ENCODE measurements at places on chromosomes 6 and 20.

GRCh38 chr6:5828296-5828695 is 178.4 kb downstream of the NRN1 start:
- no peak for DNase-seq

- no peak for DNase-seq
These were observed 4.9 kb downstream of the MTCL3 start for GRCh38 chr6:127514179-127514772.

DNA sequence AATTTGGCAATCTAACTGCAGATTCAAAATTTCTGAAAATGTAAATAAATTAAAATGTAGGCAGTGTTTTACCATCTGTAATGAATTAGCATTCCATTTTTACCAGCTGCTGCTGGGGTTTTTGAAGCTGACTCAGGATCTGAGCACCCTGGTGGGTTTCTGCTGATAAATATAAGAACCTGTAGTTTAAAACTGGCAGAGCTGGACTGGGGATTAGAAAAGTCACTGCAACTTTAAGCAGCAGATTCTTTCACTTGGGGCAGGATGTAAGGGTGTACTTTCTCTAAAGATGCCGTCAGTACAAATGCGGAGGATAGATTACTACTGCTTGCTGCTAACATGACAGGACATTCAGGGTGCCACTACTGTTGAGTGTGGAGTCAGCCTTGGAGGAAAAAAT is 341.8 kb downstream of the CDKAL1 start:
- DNase-seq: no peak

GRCh38 chr6:126131246-126131645 is 144.9 kb downstream of the TRMT11 start:
- no peak for DNase-seq

DNA sequence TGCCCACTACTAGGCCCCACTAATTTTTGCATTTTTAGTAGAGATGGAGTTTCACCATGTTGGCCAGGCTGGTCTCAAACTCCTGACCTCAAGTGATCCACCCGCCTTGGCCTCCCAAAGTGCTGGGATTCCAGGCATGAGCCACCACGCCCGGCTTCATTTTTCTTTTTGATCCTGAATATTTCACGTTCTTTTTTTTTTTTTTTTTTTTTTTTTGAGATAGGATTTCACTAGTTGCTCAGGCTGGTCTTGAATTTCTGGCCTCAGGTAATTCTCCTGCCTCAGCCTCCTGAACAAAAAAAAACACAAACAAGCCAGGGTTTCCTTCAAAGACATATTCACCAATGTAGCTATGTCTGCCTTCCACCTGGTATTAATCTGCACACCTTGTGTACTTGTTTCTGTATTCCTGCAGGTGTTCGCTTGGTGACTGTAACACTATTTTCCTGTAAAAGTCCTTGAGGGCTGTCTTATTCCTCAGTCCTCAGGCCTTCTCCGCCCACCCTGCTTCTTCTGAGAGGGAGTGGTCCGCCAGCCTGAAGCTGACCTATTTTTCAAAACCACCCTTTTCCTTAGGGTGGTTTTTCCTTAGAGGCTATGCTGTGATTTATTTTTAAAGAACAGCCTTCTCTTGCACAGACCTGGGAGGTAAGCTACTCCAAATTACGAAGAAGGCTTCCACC is 36.1 kb upstream of the PNRC1 start:
- no peak for DNase-seq

DNA sequence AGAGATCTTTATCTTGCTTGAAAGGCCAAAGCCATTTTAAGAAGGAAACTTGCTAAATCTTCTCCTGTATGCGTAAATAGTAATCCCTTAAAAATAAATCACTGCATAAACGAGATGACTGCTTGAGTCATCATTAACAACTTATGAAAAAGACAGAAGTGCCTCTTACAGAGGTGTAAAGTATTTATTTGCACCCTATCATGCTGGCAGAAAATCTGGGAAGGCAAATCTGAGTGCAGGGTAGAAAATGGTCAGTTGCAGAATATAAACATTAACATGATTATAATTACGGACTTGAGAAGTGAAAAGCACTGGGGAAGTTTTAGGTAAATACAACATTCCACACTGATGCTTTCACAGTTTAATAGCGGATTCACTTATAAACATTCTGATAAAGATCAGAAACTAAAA is 67.5 kb upstream of the FBXO30 start:
- DNase-seq: no peak

- no peak for DNase-seq
These were observed 19.8 kb upstream of the MYLIP start for GRCh38 chr6:16108921-16109658.

DNA sequence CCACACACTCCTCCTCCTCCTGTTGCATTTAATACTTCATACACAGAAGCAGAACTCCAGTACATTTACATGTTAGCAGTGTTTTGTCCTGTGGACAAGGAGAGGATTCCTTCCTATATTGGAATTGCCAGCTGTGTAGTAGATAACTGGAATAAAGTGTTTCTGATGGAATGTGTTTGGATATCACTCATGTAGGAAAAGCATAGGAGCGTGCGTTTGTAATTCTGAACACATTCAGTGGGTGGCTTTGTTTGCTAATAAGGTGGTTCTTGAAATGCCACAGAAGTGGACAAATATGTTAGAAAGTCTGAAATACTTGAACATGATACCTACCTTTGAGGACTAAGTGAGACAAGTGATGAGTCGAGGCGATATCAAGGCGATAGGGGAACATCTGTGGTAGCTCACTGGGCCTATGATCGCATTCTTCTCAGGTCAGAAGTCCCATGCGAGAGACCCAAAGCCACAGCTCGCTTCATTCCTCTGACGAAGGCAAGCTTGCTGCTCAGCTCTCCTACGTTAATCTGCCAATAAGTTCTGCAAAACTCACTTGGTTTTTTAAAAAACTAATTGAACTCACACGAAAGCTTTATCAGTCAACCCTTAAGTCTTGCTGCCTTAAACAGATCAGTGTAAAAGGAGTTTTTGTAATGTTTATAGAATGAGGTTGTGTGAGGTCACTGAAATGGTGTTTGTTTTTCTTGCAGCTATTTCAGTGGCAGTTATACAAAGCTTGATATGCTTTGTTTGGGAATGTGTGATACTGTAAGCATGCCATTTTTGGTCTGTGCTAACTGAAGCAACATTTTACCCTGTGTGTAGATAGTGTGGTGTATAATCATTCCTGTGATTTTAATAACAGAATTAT is 159.9 kb downstream of the SOX4 start:
- no peak for DNase-seq

DNA sequence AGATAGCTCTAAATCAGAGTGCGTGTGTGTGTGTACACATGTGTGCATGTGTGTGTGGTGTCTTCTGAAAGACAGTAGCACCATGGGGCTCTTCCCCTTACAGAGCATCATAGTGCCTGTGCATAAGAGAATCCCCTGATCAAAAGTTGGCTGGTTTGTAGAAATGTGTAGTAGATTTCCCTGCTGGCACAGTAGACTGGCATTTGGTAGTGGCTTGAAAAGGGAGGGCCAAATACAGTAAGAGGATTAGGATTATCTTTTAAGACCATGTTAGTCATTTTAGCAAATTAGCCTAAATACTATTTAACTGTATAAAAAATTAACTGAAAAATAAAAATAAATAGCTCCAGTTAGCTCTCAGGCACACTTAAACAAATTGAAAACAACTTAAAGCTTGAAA is 112.6 kb downstream of the B3GAT2 start:
- DNase-seq: no peak

- DNase-seq: no peak
These were observed 1.0 kb upstream of the SPATA2 start for GRCh38 chr20:49916146-49917002.

DNA sequence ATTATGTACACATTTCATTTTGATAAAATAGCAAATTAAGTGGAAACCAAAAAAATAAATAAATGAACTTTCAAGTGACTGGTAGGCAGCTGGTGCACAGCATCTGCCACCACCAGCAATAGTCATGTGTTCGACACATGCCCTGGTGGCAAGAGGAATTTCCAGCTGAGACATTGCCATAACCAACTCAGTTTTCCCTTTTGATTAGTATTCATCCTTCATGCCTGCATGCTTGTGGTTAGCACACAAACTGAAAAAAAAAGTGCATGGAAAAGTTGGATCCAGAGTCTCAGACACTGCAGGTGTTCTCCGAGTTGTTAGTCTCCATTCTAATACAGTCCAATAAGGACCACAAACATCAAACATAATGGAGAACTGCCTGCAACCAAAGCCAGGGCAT is 156.0 kb upstream of the SOX4 start:
- no peak for DNase-seq

GRCh38 chr6:75268121-75268987 is 16.2 kb downstream of the TMEM30A start:
- no peak for DNase-seq

- DNase-seq: no peak
These were observed 6.7 kb downstream of the PFDN4 start for GRCh38 chr20:54214566-54214965.

- no peak for DNase-seq
These were observed 58.4 kb downstream of the PPP1R14C start for GRCh38 chr6:150201285-150201684.

DNA sequence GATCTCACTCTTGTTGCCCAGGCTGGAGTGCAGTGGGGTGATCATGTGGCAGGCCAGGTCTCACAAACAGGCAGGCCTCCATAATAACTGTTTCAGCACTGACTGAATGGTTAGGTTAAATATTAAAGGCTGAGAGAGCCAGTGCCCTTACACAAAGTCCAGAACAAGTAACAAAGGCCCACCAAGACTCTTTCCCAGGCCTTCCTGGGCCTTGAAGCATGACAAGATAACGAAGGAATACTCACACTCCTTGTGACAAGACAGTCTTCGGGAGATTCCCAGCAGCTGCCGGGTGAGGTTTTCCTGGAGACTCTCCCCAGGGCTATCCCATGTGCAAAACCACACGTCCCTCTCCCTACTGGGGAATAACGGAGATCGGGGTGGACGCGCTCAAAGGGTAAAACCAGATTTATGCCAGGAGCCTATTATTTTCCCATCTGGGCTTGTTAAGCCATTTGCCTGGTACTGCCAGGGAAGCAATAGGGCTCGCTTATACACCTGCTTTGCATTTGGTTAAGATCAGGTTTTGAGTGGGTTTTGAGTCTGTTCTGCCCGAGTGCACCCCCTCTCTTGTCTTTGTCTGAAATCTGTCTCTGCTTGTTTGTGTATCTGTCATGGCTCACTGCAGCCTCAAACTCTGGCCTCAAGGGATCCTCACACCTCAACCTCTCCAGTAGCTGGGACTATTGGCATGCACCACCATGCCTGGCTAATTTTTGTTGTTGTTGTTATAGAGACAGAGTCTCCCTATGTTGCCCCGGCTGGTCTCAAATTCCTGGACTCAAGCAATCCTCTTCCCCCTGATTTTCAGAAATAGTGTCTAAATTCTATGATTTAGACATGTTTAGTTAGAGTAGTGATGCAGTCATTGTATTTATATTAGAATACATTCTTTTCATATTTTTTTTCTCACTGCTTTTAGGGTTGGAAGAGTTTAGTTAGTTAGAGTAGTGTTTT is 1.4 kb upstream of the ENPP3 start:
- DNase-seq: no peak

DNA sequence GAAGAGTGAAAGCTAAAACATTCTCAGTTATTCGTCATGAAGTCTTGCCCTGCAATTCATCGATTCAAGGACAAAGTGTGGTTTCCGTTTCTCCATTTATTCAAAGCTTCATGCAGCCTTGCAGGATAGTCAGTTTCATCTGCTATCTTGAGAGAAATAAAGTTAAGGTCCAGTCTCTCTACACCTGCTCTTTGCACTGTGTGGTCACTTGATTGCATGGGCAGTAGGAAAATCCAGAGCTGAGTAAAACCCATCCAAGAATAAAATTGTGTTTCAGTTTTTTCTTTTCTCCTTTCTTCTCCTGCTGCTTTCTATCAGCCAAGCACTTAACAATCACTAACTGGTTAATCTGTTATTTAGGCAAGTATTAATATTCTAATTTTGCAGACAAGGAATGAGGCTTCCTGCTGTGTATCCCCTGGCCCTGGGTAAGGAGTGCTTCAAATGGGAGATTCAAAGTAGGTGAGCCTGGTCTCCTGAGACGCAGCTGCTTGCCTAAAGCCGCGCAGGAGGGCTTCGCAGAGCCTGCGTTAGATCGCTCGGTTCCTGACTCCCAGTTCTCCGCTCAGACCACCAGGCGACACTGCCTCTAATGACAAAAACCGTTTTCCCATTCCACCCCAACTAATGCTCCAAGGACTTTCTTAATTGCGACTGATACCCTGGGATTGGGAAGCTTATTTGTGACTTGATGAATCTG is 808.3 kb downstream of the TFAP2A start:
- no peak for DNase-seq

DNA sequence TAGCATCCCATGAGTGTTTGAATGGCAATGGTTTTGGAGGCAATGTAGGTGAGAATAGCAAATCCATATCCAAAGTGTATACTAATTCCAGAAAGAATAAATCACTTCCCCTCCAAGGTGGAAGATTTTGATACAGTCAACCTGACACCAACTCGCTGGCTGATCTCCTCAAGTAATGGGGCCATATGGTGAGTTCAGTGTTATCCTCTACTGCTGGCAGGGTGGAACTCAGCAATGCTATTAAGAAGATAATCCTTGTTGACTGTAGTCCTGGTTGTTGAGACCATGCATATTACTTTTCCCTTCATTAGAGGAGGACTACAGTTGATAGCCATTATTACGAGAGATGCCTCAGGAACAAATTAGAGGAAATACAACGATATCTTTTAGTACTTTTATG is 17.8 kb upstream of the HLA-DQB1 start:
- no peak for DNase-seq

- no peak for DNase-seq
These were observed 26.1 kb downstream of the CEP57L1 start for GRCh38 chr6:109121411-109121810.

DNA sequence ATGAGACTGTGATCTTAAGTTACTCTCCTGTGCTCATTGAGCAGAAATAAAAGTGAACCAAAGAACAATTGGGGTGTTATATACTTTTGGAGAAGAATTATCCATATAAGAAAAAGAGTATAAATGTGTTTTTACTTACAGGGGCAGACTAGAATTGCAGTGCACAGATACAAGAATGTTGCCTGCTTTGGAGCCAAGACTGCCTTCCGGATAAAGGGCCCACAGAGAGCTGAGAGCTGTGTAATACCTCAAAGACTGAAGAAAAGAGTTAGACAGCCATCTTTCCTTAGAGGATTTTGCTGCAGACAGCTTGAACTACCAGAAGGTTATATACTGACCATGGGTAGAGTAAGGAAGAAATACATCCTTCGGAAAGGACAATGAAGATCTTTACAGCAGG is 1235.5 kb upstream of the CITED2 start:
- no peak for DNase-seq

DNA sequence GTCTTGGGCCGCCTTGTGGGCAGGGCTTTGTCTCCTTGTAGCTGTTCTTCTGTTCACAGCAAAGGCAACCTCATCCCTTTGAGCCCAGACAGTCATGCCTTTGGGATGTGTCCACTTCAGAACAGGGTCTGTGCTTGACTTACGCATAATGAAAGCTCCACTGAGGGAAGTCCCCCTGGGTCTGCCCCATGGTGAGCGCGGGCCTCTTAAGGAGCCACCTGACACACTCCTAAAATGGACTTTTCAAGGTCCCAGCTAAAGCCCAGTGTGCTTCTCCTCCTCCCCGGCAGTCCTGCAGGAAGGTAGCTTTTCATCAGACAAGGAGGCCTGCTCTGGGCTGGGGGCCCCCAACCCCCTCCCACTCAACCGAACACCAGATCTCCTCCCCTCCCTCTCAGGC is 24.9 kb upstream of the PMEPA1 start:
- no peak for DNase-seq

- no peak for DNase-seq
These were observed 53.8 kb upstream of the CCDC28A start for GRCh38 chr6:138719744-138720143.

- no peak for DNase-seq
These were observed 7.5 kb upstream of the LY86 start for GRCh38 chr6:6581054-6581453.

Measured in Jurkat, Clone E6-1 (cell line).